Suppressor macrophage treated with lipopolysaccharide for 4 hours (primary cell): ENCODE measurements at places on chromosomes 5 and 9.

DNA sequence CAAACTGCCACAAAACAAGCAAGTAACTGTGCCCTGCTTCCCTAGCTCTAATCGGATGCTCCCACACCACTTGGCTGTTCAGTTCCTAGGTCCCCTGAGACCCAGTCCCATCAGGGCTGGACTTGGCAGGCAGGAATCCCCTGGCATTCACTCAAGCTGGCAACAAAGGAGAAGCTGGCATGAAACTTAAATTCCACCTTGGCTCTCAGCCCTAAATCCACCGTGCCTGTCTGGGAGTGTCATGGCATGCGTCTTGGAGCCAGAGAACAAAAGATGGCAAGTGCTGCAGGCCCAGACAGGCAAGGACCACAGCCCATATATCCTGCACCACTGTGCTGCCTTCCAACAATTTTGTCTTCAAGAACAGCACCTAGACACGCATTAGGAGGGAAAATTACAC is 38.2 kb downstream of the ETF1 start:
- no peak for DNase-seq

GRCh38 chr9:136720251-136720897 is 8.0 kb downstream of the DIPK1B start:
- DNase-seq = no peak

DNA sequence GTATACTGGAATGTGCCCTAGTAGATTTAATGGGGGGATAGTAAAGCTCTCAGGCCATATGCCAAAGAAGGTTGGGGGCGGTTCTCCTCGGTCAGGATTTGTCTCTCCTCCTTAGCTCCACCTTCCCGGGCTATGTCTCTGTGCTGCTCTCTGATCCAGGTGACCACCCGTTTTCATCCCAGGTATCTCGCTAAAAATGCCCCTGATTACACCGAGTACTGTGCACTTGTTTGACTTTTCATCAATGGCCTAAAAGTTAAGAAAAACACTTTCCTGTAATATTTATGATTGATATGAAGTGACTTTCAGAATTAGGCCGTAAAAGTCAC is 724 bp downstream of the NDUFS6 start:
- DNase-seq = no peak

DNA sequence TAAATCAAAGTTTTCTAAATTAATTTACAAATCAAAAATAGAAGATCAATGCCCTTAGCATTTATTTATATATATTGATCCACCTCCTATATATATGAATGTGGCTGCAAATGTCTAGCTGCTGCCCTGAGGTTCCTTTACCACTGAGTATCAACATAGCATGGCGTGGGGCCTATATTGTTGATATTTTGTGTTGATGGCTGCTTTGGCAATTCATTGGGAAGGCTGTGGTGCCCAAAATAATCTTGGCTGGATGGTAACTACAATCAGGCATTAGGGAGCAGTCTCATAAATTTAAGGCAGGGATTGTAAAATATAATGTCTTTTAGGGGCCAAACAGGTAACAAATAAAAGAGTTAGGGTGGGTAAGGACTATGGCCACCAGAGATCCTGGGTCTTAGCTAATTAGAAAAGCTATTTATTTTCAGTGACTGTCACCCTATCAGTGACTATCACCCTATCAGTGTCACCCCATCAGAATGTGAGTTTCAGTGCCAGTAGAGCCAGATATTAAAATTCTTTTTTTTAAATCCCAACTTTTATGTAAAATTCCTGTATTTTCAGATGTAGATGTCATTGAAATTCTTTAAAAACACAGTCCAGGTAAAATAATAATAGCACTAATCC is 190.7 kb upstream of the PCSK5 start:
- DNase-seq = no peak

DNA sequence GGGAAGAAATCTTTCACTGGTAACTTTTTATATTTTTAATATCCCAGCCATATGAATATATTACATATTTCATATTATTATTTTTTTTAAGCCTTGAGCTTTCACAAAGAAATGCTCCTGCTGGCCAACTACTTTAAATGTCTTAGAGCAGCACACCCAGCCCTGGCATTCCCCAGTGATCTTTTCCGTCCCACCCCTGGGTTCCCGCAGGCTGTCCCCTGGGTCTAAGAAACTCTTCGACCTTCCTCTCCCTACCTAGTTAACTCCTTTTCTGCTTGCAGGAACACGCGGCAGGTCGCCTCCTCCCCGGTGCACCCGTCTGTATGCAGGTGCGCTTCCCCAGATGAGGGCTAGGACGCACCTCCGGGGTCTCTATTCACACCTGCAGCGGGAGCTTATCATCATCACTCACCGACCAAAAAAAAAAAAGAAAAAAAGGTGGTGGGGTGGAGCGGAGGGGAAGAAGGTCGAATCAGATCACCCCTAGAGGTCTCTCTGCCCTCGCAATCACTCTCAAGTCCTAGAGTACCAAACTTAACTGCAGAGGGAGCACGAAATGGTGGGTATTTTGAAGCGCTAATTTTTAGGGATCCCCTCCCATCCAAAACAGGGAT is 696 bp downstream of the ZFP62 start:
- peak; percentile 37 for DNase-seq

GRCh38 chr5:143536364-143536763 is 132.9 kb upstream of the NR3C1 start:
- DNase-seq = no peak

DNA sequence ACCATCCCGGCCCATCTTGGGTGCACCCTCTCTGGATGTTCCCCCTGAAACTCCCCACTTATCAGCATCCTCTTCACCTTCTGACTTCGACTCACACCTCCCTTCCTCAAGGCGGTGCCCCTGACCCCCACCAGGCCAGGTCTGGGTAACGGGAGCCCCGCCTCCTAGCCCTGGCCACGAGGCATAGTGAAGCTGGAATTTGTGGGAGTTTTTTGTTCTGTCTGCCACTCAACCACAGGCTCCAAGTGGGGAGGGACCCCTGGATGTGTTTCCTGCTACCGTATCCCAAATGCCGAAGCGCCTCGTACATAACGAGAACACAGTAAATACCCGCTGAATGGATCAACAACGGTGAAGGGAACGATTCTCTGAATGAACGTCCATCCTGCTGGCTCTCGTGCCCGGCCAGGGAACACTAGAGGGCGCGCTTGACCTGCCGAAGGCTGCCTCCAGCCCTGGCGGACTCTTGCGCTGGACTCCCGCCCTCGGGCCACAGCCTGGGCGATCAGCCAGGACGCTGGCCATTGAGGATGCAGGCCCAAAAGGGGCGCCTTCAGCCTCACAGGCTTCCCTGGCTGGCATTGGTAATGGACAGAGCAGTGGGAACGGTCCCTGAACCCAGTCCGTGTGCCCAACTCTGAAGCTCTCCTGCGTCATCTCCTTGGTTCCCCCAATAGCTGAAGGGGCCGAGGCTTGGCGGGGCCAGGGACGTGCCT is 47.3 kb upstream of the PHYKPL start:
- DNase-seq = peak; percentile 92

- DNase-seq = peak; percentile 55
Measured at GRCh38 chr9:75812141-75812540, 78.3 kb upstream of the PCSK5 start.

- no peak for DNase-seq
Measured at GRCh38 chr5:160353379-160353778, 17.0 kb downstream of the C1QTNF2 start.

DNA sequence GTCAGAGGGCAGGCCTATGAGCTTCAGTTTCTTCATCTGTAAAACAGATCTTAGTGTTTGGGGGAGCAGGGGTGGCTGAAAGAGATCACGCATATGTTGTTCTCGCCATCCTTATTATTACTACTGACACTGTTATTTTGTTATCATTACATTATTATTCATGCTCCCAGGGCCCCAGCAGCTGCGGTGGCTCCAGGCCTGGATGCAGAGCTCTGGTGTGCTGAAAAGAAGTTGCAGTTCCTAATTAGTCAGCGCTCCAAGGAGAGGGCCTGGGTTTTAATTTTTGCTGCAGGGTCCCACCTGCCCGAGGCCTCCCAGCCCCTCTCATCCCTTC is 19.5 kb downstream of the CXXC5 start:
- DNase-seq = no peak

DNA sequence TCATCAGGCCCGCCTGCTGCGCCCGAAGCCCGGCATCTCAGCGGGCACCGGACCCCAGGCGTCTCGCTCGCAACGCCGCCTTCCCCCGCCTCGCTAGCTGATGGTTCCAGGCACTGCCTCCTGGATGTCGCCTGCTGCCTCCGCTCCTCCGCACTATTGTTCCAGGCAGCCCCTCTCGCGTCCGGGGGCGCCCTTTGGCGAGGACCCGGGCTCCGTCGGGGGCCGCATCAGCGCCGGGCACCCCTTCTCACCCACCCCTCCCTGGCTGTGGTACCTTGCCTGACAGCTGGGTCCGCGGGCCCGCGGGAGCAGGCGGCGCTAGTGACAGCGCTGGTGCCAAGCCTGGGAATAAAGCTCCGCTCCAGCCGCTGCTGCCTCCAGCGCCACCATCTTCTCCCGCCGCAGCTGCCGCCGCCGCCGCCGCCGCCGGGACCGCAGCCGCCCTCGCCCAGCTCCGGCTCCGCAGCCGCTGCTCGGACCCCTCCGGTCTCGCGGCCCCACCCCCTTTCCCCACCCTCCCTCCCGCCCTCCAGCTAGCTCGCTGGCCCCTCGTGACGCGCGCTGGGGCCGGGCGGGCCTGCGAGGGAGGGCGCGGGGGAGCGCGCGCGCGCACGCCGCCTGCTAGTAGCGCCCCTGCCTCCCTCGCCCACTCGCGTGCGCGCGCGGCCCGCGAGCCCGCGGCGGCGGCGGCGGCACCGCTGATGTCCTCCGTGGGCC is at the start of gene APBA1:
APBA1 (minus strand) TSS at position 493 of the 717 bp plus-strand sequence.
- DNase-seq = peak; percentile 55

DNA sequence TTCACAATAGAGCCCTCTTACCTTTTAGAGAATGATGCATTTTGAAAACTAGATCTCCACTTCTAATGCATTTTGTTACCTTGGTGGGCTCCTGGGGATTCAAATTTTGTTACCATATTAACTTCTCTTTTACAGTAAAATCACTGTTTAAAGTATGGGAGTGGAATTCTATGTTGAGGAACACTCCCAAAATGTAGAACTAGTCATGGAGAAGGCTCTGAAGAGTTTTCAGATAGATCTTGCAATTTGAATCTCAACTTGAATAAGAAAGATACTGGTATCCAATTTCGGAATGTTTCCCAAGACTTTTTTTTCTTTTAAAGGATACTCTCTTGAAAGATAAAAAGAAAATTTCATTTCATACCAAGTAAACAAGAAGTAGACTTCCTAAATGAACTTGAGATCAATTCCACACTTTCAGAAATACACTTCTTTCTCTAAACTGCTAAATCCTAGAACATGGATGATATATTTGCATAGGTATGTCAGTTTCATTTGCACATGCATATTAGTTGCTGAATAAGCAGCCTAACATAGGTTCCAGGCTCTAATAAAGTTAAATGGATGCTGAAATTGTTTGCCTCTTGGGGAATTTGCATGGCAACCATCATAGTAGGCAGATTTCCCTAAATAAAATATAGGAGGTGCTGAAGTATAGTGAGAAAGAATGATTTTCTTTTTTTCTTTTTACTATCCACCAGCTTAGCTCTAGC is 205.4 kb downstream of the ADAMTS6 start:
- DNase-seq = no peak
